ENCODE measurements at places on chromosomes 12 and 14.

GRCh38 chr12:63880742-63881263 is 36.3 kb downstream of the SRGAP1 start:
- DNase-seq, result no peak

GRCh38 chr12:46385438-46385837 is 12.9 kb upstream of the SLC38A2 start:
- DNase-seq, result no peak

DNA sequence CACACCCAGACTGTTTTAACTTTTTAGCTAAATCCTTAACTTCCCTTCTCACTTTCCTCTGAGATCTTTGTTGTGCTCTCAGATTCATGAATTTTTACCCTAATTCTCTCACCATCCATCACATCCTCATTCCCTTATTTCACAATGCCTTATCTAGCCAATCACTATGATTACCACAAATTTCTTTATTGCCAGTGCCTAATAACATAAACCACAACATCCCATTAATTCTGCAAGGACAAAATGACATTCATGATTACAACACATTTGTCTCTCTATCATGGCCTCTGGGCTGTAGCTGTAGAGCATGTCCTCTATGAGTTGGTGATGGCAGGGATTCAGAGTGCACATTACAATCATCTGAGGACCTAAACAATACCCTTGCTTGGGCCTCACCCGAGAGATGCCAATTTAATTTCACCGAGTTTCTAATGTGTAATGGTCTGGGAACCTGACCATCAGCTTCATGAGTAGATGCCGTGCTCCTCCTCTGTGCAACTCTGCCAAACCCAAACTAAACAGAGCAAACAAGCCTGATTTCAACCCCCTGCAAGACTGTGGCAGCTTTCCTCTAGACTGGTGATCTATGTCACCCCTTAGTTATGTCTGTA is 99.3 kb downstream of the SPTSSA start:
- no peak for DNase-seq

DNA sequence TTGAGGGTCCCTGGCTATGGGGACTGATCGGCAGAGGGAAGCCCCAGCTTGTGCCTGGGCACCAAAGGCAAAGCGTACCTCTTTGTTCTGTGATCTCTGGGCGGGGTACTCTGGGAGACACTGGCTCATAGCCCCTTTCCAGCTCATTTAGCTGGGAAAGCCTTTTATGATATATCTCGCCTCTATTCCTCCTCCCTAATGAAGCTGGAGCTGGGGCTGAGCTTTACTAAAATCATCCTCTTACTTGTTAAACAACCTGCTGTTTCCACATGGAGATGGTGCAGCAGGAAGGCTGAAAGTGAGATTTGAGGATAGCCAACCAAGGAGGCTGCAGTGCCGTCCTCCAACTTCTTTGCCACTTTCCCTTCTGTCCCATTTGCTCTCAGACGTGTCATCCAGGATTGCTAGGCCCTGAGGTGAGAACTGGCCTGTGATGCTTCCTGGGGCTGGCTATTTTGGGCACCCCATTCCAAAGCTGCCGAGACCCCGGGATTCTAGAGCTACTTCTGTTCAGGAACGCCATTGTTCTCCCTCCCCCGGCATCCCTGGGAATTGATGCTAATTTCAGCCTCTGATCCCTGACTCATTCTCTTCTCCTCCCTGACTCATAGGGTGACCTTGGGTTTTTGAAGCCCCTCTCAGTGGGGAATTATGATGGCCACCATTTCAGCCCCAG is 16.0 kb downstream of the PDE1B start:
- no peak for DNase-seq

DNA sequence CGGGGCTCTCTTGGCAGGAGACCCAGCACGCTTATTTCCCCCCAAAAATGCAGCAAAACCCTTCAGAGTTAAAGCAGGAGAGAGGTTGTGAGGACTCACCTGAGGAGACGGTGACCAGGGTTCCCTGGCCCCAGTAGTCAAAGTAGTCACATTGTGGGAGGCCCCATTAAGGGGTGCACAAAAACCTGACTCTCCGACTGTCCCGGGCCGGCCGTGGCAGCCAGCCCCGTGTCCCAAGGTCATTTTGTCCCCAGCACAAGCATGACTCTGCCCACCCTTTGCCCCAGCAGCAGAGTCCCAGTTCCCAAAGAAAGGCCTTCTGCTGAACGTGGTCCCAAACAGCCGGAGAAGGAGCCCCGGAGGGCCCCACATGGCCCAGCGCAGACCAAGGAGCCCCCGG is 337.7 kb downstream of the TMEM121 start:
- DNase-seq, result no peak

DNA sequence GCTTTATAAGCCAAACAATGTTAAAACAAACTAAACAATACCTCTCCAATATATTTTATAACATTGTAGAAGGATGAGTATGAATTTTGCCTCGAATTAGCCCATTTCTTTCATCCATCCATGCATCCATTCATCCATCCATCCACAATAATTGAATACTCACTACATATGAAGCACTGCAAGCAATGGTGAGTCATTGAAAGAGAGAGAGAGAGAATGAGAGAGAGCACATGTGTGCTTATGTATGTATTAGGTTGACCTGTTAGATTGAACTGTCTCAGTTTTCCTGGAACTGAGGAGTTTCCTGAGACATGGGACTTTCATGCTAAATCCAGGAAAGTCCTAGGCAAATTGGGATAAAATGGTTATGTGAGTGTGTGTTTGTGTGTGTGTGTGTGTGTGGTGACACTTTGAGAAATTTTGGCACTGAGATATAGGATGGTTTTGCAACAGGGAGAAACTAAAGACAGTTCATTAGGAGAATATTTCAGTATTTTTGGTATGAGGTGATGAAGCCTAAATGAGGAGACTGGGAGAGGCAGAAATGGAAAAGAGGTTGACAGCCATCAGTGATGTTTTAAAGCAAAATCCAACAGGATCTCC is 98.4 kb downstream of the C12orf75 start:
- DNase-seq, result no peak

GRCh38 chr12:57323416-57323815 is 72.4 kb upstream of the STAC3 start:
- no peak for DNase-seq

Measured in kidney tubule cell (primary cell).